ENCODE measurements at places on chromosomes 2 and 18.
A peak's percentile ranks its signal among the peaks of the same experiment; 100 is the strongest.

GRCh38 chr2:19861813-19862212 is 40.0 kb downstream of the TTC32 start:
- no peak for DNase-seq

DNA sequence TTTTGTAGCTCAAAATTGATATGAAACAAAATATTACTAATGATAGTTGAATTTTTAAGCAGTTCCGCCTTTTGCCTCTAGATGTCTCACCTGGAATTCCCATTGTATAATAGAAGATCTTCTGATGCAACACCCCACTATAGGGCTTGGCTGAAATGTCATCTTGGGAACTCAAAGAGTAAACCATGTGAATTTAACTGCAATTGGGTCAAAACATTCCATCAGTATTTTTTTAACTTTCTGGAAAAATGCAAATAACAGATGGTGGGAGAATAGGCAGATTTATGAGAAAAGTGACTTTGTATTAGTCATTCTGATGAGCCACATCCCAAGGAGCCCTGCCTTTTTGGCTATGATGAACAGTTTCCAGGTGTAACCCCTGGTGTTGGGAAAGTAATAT is 489.9 kb downstream of the NYAP2 start:
- peak; percentile 2 for DNase-seq

DNA sequence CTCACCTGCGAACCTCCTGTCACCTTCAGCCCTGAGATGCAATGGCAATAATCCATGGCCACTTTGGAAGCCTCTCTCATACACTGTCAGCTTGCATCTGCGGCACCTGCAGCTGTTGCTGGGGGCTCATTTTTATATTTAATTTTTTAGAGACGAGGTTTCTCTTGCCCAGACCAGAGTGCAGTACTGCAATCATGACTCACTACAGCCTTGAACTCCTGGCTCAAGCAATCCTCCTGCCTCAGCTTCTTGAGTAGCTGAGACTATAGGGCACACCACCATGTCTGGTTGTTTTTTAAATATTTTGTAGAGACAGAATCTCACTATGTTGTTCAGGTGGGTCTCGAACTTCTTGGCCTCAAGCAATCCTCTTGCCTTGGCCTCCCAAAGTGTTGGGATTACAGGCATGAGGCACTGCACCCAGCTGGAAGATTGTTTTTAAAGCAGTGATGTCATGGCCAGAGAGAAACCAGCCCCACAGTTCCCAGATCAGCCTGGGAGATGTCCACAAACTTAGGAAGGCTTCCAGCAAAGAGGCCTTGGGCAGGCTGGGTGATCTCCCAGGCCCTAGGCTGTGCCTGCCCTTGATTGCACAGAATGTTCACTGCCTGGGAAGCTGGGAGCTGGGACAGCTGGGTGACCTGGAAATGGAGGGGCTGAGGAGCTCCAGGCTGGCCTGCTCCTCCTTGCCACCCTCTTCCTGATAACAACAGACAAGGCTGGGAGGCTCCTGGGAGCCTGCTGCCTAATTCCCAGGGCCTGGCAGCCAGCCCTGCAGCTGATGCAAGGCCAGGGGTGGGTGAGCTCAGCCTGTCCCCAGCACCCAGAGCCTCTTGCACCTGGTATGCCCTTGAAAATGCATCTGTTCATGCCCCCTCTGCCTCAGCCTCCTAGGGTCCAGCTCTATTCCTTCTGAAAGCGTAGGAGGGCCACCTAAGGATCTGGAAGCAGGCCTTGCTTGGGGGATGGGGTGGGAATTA is 27.1 kb downstream of the SH2D6 start:
- DNase-seq: no peak

DNA sequence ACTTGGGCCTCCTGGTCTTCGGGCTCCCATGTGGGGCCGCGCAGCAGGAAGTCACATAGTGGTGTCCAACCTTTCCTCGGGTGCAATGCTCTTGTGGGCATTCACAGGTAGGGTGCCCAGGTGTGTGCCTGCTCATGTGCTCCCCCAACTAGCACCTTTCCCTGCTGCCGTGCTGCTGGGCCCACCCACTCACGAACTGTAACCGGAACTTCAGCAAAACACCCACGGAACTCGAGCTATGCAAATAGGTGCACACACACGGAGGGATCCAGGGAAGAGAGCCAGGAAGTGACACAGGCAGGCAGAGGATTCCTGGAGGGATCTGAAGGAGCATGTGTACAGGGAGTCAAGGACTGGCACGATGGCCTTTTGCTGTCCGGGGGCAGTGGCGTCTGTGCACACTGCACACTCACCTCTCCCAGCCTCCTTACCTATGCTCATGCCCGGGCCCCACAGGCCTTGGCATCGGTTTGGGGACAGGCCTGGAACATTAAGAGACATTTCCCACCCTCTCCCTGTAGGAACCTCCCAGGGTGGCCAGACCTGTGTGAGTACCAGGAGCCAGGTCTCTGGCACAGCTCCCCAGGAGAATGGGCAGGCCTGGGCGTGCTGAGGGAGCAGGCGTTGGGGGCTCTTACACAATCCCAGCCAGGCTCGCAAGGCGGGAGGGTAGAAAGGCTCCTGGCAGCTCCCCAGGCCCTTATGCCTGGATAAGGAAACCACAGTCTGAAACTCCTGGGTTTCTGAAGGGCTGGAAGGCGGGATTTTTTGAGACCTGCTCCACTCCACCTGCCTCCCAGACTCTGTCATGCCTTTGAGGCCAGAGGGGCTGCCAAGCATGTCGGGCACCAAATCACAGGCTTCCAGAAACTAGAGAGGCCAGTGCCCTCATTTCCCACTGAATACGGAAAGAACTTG is 6.6 kb upstream of the PTMA start:
- DNase-seq: no peak

DNA sequence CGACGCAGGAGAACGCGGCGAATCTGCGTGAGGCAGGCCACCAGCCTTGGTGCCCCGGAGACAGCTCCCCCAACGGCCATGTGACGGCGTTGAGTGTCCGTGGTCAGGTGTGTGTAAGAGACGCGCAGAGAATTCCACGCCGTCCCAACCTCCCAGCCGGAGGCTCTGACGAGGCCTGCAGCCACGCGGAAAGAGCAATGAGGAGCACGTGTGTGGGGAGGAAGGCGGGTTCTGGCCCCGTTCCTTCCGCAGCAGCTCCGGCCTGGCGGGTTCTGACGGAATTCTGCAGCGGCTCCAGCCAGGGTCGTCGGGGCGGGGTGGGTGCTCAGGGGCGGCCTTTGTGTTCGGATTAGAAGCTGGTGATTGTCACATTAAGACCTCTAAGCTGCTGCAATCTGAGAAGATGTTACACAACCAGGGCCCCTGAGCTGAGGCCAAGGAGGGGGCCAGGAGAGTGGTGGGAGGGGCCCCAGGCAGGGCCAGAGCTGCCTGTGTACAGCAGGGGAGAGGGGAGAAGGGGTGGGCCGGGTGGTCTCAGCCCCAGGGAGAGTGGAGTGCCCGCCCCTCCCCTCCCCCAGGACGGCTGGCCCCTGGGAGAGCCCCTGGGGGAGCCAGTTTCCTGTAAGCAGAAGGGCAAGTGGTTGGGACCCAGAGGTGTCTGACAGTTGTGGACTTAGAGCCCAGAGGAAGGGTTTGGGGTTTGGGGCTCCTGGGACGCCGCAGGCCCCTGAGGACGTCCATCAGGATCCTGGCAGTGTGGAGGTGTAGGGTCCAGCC is 5.1 kb upstream of the GAL3ST2 start:
- no peak for DNase-seq

DNA sequence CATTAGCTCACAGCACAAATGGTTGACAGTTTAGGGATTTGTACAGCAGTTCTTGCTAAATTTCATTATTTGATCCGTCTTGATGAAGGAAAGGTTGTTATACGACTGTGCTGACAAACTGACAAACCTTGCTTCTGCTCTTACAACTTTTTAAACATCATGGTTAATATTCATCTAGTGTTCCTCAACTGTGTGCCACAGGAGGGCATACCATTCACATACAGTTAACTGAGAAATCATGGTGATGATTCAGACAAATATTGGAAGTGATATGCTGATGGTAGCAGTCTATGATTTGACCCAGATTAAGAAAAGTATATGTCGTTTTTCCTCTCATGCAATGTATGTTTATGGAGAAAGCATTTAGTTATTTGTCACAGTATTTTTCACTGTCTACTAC is 129.8 kb upstream of the FSIP2 start:
- peak; percentile 0 for DNase-seq

DNA sequence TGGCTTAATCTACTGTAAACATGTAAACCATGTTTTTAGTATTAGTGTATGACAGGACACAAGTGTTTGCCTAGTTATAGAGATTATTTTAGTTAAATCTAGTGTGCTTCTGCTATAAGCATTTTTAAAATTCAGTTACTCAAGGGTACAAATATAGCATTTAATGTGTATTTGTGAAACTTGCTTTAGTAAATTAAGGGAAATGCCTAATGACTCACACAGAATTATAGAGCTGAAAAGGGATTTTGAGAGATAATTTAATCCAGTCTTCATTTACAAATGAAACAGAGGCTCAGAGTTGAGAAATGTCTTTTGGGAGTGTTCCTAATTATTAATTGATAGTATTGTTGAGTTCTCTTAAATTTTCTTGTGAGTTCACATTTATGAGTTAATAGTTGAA is 8.2 kb downstream of the ACTR3 start:
- no peak for DNase-seq

DNA sequence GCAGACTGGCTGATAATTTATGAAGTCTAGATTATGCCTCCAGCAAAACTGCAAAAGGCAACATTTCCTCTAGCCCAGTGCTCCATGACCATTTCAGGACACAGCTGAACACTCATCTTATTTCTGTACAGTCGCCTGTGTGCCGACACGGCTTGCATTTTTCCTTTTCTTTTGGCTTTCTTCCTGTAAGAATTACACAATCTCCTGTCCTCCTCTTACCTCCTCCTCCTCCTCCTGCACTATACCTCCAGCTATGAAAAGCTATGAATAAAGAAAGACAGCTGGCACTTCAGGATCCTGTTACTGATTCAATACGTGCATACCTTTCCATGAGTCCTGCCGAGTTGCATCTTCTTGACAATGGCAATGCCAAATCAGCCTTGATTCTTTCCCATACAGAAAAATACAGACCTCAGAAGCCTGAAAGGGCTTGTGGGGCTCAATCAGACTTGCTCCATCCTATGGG is 32.2 kb upstream of the TRIB2 start:
- no peak for DNase-seq
